ENCODE measurements at places on chromosomes 1 and 21.

DNA sequence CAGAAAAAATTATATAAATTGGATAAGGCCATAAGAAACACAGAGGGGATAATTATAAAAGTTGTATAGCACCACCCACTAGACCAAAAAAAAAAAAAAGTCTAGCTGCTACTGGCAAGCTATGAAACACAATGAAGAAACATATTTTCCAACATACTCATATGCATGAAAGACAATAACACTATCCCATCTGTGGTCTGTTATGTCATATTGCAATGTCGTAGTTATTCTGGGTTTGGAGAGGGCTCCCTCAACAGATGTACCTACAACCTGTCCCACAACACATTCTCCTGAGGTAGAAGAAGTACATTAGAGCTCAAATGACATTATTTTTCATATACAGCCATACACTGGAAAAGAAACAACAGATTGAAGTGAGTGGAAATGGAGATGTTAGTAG is 517.6 kb upstream of the ADGRL4 start:
- peak; percentile 6 for DNase-seq

DNA sequence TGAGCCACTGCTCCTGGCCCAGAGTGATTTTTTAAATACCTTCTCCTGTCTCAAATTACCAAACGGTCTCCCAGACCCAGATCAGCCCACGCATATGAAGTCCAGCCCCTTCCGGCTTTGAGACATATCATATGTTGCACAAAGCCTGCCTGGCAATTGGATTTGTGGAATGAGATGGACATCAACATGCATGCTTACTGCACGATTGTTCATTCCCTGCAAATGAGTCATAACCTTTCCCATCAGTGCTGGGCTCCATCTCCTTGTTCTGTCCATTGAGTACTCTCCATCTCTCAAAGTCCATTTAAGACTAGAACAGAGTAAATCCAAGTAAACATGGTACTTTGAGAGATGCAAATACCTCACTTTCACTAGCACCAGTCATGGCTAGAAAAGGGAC is 612.2 kb upstream of the USP24 start:
- DNase-seq, result no peak

DNA sequence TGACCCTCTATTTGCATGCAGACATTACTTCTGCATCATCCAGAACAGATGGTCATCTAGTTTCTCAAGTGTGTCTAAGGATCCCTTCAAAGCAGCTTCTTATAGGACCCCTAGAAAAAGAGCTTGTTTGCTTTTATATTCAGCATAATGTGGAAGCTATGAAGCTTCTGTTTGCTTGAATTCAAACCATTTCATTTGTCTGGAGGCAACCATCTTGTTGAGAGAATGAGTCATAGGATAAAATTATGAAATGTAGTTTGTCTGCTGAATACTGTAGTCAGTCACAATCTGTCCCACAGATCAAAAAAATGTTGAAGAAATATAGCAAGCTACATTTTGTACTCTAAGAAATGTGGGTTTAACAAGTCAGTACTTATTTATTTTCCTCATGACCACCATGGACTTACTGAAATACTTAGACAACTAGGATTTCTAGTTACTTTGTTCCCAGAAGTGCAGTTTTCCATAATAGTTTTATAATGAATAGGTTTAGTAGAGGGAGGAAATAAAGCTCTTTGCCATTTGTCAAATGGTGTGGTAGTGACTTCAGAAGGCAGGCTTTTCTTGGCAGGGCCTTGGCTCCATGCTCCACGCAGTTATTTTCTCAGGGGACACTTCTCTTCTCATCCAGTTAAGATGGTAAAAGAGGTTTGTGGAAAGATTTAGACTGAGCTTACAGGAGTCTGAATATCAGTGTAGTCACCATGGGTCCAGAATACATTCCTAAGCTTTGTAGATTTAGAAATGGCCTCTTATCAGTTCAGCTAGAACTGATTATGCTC is 74.8 kb upstream of the DEPDC1 start:
- DNase-seq, result peak; percentile 7

DNA sequence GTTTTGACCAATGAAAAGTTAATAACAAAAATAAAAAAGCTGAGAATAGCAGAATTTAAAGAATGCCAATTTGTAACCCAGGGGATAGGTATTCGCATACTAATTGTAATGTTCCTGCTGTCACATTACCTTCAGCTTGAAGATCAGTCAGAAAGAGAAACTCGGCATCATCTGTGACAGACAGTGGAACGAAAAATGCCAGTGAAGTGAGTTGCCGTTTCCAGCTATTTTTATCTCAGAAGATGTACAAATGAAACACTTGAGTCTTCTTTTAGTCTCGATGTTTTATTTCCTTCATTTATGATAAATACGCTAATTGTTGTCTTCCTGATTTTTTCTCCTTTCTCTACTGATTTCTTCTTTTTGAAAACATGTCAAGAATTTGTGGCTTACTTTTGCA is 26.1 kb downstream of the RGS21 start:
- DNase-seq, result peak; percentile 46

GRCh38 chr1:183630748-183631147 is 4.8 kb downstream of the ARPC5 start:
- no peak for DNase-seq

DNA sequence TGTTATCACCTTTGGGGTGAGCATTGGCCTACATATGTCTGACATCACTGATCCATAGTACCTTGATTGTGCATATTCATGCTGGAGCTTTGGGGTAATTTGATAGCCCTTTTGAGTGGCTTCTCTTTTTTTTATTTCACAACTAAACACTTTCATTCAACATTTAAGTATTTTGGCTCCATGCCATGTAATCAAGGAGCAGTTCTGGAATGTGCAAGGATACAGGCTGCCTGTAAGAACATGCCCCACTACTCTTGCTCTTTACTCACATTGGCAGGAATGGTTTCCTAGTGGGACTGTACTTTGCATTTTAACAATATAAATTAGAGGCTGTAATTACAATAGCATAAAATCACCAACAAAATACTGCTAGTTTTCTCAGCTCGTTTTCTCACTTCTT is 300.7 kb upstream of the SPAG17 start:
- DNase-seq, result peak; percentile 10

DNA sequence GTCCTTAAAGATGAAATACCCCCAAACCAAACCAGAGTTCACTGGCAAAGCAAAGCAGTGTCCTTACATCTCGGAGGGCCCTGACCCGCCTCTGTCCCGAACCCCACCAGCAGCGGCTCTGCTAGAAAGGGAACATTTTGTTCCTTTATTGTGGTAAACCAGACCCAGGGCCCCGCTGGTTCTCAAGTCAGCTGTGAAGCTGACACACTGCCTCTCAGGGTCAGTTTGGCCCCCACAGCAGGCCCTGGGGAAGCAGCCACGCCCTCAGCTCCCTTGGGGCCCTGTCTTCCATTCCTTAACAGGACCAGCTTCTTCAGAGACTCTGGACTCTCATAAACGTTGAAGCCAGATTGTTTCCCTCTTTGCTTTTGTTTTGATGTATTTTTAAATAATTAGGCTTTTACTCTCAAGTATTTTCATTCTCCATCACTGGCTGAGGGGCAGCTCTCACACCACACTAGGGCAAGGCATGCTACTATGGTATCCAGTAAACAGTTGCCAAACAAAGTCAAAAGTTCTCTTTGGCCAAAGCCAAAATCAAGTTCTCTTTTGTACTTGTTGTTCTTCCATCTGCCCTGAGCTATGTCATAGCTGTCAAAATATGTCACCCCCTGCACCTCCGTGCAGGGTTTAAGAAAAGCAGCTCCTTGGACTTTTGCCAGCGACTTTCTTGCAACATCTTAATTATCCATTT is 61.1 kb upstream of the ANGPTL1 start:
- DNase-seq, result no peak

DNA sequence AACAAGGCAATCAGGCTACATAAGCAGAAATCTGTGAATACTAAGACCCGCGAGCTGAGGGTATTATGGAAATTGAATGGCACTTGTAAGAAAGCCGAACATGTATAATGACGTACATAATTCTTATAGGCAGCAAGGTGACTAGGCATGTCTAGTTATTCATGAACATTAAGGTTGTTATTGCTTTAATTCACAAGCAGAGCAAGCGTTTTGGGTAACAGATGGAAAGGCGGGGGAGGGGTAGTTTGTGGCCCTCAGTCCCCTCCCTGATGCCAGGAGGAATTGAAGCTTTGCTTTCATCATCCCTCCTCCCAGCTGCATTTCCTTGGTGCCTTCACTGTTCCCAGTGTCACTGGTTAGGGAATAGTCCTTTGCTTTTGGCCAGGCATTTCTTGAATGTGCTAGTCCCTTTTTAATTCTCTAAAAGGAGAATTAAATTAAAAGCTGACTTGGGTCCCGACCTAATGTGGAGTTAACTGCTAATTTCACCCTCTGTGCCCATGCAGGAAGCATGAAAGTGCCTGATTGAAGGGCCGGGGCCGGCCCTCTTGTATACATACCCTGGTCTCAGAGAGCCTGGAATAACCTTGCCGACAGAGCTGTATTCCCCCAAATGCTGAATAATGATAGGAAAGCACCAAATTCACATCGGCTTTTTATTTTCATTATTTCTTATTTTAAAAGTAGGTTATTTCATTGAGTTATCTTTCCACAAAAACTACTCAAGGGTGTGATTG is 42.5 kb downstream of the RYR2 start:
- DNase-seq, result peak; percentile 89

DNA sequence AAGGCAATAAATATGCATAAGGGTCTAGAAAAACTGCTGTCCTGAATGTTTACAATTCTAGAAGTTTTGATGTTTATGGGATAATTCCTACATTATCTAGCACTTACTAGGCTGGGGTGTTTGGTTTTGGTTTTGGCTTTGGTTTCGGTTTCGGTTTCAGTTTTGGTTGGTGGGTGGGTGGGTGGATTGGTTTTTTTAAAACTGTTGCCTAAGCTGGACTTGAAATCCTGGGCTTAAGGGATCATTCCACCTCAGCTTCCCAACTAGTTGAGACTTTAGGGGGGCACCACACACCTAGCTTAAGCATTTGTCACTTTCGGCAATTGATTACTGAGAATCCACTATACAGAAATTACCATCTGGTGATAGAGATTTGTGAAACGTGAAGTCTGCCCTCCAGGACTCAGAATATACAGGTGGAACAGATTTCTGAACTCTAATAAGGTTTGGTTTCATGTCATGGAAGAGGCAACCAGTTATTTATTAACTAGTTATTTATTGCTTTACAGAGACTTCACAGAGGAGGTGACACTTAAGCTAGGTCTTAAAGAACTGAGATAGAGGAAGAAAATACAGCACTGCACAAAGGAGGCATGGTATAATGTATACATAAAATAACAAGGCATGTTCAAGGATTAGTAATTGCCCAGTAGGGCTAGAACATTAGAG is 69.6 kb downstream of the PIK3R3 start:
- DNase-seq, result no peak

DNA sequence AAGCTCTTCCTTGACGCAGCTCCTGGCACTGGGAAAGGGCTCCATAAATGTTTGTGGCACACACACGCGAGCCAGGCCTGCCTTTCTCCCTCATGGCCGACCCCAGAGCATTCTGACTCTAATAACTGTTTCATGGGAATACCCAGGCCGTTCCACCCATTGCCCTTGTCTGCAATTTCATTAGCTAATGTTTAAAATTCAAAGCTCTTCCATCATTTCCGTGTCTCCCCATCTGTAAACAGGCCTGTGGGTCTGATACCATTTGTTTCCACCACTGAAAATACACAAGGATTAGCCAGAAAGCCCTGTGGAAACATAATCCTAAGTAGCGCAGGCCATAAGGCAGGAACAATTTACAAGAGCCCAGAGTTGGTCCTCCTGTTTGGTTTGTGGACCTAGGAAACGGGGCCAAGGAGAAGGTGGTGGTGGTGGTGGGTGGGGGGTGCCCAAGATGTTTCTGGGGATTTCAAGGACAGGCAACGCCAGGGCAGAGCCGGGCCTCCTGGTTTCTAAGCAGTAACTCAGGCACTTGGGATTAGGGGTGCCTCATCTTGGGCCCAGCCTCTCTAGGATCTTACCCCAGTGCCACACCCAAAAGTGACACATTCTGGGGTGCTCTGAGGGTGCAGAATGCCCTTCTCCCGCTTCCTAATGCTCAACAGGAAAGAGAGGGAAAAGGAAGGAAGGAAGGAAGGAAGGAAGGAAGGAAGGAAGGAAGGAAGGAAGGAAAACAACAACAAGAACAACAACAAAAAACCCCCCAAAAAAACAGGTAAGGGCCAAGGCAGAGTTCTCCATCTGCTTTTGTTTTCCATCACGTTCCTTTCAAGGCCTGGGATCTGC is 79.4 kb downstream of the SSBP3 start:
- peak; percentile 40 for DNase-seq

All from NCI-H2171 treated with DMSO at 0.1 percent for 48 hours (cell line).